ENCODE measurements at places on chromosomes 11 and 22.

DNA sequence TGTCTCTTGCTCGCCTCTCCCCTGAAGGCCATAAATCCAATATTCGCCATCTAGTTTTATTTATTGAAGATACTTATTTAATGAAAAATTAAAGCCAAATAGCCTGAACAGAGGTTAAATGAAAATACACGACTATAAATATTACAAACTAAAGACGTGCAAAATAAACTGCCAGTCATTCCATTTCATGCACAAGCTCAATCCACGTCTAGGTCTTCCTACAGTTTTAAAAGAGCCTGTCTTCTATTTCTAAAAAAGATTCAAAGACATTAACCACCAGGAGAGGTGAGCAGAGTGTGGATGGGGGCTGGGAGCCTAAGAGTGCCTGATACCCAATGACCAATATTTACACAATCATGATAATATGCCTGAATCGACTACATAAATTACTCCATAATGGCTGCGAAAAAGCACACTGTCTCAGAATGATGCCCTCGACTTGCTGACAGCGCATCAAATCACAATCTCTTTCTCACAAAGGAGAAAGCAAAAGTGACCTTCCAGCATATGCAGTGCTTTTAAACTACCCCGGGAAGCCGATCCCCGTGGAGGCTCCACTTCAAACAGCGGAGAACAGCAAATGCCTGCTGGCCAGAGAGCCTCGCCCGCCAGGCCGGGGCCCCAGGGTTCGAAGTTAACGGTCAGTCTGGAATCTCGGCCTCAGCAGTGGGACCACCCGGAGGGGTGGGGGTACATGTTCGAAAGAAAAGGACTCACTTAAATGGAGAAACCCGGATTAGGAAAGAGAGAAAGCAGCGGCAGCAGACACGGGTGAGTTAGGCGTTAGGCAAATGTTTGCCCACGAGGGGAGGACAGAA, 1.7 kb downstream of the FCHSD2 start:
- DNase-seq = peak; percentile 37

GRCh38 chr11:44018127-44018521, 29.7 kb upstream of the ACCSL start:
- no peak for DNase-seq

- no peak for DNase-seq
Measured at GRCh38 chr22:46465345-46465720, 72.1 kb downstream of the CELSR1 start.

DNA sequence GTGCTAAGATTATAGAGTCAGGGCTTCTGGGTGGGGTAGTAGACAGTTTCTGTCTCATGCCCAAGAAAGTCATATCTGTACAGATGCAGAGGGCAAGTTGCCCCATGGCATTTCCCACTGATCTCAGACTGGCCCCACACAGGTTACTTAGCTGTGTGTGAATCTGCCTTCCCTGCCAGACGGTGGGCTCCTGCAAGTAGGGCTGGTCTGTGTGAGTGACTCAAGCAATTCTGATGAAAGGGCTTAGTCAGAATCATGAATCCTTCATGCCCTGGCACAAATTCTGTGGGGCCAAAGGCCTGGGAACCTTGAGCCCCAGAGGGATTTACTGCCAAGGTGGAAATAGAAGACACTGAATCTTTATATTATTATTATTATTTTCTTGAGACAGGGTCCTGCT, 30.4 kb downstream of the USH1C start:
- DNase-seq = no peak

GRCh38 chr11:13966013-13966412, 3.5 kb downstream of the SPON1 start:
- DNase-seq = no peak

DNA sequence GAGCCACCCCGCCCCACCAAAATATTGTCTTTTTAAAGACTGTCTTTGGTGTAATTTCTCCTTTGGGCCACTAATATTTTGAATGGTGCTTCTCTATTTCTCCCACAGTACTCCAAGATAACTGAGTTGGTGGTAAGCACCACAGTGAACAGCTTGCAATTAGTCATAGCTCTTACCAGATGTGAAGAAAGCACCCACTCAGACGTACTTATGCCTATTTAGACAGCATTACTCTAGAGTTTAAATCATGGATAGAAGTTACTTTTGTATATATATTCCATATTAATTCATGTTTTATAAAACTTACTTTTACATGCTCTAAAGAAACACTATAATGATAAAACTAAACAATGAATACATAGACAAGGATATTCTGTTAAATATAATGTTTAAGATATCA, 12.7 kb downstream of the ANO3 start:
- no peak for DNase-seq

DNA sequence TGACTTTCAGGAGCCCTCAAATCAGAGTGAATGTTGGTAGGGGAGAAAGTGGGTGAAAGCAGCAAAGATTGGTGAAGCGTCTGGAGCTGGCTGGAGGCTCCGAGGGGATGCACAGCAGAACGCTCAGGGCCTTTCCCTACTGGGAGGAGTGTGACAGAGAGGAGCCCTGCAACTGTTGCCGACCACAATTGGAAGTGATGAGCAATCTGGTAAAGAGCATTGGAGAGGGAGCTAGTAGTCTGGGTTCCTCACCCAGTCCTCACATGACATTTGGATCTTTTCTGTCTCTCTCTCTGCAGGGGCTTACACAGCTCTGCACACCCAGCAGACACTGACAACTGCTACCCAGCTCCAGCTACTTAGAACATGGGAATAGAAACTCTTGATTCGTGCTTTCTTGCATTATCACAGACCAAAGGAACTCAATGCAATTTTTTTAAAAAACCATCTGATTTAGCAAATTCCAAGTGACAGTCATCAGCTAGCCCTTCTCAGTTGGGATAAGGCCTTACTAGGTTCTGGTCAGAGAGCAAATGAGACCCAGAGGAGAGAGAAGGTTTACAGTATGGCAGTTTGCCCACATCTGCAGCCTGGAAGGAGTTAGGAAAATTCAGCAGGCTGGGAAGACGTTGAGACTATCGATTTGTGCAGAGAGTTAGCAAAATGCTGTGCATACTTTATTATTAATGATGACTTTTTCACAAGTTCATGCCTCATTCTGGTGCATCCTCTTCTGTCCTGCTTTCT, 278.0 kb upstream of the PLET1 start:
- no peak for DNase-seq

DNA sequence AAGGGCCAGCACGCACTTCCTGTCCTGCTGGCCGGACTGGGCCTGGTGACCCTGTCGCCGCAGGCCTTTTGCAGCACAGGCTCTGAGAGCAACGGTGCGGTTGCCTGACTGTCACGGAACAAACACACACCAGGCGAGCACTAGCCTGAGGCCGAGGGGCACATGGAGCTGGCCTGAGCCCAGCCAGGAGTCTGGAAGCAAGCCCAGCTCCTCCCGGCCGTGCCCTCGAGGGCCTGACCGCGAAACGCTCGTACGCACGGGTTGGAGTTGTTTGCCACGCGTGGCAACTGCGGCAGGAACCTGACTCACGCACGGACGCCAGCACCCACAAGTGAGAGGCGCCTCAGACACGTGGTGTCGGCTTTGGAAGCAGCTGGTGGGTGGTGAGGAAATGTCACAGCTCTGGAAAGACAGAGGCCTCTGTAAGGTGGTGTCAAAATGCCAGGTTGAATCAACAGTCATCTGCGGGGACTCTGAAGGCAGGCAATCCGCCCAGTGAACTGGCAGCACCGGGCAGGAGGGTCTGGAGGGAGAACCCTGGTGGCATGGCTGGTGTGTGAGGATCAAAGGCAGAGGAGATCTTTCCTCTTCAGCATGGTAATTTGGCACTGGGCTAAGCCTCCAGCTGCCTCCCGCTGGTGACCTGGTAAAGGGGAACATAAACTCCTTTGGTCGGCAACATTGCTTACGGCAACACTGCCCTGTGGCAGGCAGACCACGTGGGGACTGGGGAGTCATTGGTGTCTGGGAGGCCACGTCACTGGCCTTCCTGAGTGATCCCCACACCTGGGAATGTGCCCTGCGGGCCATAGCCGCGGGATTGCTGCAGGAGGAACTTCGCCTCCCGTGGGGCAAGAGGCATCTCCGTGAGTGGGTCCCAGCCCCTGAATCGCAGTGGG, 15.3 kb upstream of the IL17REL start:
- peak; percentile 15 for DNase-seq

GRCh38 chr11:69415411-69416142, 65.9 kb upstream of the LINC01488 start:
- no peak for DNase-seq

GRCh38 chr11:93025558-93026255, 56.3 kb downstream of the MTNR1B start:
- DNase-seq = no peak

- no peak for DNase-seq
Measured at GRCh38 chr11:1208394-1209261, 14.2 kb upstream of the MUC5B start.

DNA sequence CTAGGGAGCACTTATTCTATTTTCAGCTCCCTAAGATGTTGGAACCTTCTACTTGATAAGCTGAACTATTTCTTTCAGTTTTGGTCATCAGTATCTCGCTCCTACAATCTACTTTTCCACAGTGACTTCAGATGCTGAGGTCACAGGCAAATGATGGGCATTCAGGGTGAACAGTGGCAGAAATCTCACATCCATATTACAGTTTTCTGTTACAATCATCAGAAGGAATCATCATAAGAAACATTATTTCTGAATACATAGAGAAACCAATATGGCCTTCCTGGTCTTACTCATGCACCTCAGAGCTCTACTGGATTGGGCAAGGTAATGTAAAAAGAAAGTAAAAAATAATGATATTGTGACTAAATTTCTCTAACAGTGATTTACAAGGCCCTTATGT, 39.4 kb upstream of the DDI1 start:
- no peak for DNase-seq

DNA sequence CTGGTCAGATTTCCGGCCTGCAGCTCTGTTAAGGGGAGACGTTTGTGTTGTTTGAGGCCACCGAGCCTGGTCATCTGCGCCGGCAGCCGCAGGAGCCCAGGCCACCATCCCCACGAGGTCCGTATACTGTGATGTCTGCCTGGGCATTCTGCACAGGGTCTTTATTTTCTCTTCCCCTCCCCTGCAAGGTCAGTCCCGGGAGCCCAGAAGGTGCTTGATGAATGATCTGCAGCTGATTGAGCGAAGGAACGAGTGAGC, 45.4 kb downstream of the CTTN start:
- no peak for DNase-seq

DNA sequence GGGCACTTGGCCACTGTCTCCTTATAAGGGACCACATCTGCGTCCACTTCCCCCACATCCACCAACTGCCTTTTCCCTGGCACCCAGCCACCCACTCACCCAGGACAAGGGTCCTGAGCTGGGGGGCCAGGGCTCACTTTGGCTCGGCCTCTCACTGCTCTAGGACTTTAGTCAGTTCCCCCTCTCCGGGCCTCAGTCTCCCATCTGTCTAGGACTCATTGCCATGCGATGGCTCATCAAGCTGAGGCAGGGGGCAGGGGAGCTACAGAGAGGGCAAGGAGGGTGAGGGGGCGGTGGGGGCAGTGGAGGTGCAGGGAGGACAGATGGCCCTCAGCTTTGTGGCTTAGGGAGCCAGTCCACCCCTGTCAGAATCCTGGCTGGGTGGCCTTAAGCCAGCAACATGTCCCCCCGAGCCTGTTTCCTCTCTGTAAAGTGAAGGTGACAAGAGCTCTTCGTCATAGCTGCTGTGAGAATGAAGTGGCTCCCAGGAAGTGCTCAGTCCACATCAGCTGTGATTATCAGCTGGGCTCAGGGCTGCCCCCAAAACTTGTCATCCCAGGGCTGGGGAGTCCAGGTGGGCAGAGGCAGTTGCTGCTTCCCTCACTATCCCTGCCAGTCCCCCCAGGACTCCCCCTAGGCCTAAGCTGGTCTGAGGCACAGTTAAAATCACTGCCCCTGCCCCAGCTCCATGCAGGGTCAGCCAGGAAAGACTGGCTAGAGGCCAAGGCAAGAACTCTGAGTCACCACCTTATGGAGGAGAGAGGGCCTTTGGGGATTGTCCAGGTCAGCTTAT, 14.9 kb downstream of the RAC2 start:
- DNase-seq = no peak

DNA sequence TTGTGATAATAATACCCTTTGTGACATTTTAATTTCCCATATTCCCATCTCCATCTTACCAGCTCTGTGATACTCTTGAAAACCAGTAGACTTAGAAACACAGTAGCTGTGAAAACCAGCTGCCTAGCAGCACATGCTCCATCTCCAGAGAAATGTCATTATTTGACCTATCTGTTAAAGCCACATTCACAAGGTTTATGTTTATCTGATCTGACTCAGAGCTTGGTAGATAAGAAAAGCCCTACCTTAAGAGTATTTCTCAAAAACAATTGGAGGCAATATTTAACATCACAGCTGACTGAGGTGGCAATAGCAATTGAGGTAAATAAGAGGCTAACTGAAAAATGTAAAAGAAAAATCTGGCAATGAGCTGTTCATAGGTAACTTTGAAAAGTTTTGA, 8.1 kb upstream of the ANO3 start:
- no peak for DNase-seq

DNA sequence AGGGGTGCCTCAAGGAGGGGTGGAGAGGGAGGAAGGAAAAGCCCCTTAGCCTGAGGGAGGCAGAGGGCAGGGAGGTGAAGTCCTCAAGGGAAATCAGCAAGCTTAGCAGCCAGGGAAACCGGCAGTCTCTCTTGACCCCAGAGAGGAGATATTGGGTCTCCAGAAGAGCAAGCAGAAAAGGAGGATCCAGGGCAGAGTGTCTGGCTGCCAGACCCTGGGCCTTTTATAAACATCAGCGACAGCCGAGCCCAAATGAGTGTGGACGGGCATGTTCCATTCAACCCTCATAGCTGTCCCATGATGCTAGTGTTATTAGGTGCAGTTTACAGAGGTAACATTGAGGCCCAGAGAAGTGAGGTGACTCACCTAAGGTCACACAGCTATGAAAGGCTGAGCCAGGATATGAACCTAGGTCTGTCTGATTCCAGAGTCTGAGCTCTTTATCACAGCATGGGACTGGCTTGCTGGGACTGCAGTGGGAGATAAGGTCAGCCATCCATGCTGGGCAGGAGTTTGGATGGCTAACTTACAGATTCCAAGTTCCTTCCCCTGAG, 9.3 kb downstream of the PRDM11 start:
- no peak for DNase-seq

DNA sequence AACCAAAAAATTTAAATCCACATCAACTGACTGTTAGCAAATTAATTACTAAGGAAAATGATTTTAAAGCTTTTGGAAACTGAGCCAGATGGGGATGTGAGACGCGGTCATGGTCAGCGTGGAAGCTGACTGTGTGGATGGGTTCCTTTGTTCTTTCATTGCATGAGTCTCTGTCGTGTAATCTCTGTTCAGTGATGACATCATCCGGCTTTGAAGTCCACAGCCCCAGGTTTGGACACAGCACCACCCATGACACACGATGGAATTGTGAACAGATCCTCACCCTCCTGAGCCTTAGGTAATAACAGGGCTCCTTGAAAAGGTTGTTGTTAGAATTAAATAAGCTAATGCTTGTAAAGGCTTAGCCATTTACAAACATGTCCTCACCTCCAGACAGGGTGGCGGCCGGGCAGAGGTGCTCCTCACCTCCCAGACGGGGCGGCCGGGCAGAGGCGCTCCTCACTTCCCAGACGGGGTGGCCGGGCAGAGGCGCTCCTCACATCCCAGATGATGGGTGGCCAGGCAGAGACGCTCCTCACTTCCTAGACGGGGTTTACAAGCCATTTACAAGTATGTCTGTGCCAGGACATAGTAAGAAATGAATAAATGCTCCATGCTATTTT, 677.3 kb downstream of the TBC1D22A start:
- DNase-seq = no peak
